Dorsolateral prefrontal cortex (tissue), 122 donors: ENCODE measurements at places on chromosomes 6 and 20. TPM values are rescaled to one million over a fixed set of nuclear protein-coding genes. Genes with fewer than 3 reads are reported as not detected.

BPIFA1 gene
- not detected for total RNA-seq

RPS6KA2 gene
- total RNA-seq, result 90.0 TPM

SLCO4A1 gene
- 23.4 TPM for total RNA-seq

EBF4 gene
- 13.4 TPM for total RNA-seq

PDE10A gene
- total RNA-seq, result 34.8 TPM

EYA4 gene
- 3.3 TPM for total RNA-seq

NMBR gene
- total RNA-seq, result 0.57 TPM

SLC17A9 gene
- 1.3 TPM for total RNA-seq

LTA gene
- 0.50 TPM for total RNA-seq

BMP7 gene
- 18.8 TPM for total RNA-seq

ARFGEF3 gene
- 59.8 TPM for total RNA-seq

IL17F gene
- not detected for total RNA-seq

PLEKHG1 gene
- 23.6 TPM for total RNA-seq

CPXM1 gene
- total RNA-seq, result not detected

RBM24 gene
- 5.5 TPM for total RNA-seq

GNRH2 gene
- 3.4 TPM for total RNA-seq

GRIK2 gene
- 82.3 TPM for total RNA-seq

TMC2 gene
- 0.41 TPM for total RNA-seq
